ENCODE measurements at places on chromosomes 5 and 9. TPM values are rescaled to one million over a fixed set of nuclear protein-coding genes. Genes with fewer than 3 reads are reported as not detected.

The OTULINL gene
- total RNA-seq, result 1.4 TPM

DNA sequence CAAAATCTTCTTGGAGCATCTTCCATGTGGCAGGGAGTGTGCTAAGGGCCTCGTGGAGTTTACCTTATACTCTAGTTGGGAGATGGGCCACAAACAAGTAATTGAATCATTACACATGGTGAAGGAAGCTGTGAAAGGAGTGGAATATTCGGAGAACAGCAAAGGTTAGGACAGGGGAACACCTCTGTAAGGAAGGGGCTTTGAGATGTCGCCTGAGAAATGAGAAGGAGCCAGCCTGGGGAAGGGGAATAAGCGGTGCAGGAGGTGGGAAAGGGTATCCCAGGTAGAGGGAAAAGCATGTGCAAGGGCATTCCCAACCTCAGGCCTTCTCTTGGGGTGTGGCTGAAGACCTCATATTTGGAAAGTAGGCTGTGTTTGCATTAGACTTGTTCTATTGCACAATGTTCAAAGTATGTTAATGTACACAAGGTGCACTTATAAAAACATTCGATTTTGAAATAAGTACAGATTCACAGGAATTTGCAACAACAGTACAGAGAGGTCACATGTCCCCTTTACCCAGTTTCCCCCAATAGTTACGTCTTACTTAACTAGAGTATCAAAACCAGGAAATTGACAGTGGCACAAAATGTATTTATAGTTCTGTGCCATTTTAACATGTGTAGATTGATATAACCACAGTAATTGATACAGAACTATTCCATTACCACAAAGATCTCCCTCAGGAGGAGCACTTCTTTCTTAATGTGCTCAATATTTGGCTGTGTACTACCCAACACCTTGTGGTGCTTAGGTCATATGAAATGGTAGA lies 2.4 kb upstream of the STOM start:
- DNase-seq, result no peak

The GPRIN1 gene
- total RNA-seq, result 0.18 TPM

GRCh38 chr5:160773646-160774410 lies 78.2 kb downstream of the ATP10B start:
- DNase-seq, result no peak

- no peak for DNase-seq
These were observed 4.5 kb downstream of the ELAVL2 start for GRCh38 chr9:23821375-23822181.

The HAVCR2 gene
- 2.9 TPM for total RNA-seq

DNA sequence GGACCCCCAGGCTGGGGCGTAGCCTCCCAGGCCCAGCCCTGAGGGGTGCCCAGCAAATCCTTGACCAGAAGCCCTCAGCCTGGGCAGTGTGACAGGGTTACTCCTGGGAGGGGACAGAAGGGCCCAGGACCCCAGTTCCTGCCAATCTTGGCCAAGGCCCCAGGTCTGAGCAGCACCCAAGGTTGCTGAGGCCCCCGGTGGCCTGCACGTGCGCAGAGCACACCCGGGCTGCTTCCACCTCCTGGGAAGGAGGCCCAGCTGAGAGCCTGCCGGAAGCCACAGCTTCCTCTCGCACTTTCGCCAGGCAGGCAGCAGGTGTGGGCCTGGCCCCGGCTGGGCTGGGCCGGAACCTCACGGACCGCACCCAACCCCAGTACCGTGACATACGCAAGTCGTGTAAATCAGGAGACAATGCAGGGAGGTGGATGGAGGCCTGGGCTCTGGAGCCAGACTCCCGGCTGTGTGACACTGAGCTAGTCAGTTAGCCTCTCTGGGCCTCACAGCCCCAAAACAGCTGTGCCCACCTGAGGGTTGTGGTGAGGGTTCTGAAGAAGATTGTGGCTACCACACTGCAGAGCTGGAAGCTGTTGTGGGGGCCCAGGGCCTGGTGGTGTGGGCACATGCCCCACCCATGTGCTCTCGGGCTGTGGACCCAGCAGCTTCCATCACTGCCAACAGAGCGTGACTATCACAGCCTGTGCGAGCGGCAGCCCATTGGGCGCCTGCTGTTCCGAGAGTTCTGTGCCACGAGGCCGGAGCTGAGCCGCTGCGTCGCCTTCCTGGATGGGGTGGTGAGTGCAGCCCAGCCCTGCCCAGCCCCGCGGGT lies 5.1 kb downstream of the GRK6 start:
- no peak for DNase-seq

GRCh38 chr5:131322926-131323325 lies 59.1 kb downstream of the CDC42SE2 start:
- DNase-seq, result no peak

The RNF183 gene
- total RNA-seq, result 0.20 TPM

- no peak for DNase-seq
These were observed 5.1 kb downstream of the SLC25A48 start for GRCh38 chr5:135839566-135839965.

- no peak for DNase-seq
These were observed 1092.0 kb downstream of the MAT2B start for GRCh38 chr5:164597293-164597900.

- no peak for DNase-seq
These were observed 171.7 kb downstream of the ZNF608 start for GRCh38 chr5:124574521-124575436.

The NUTM2G gene
- total RNA-seq, result not detected

GRCh38 chr5:11531811-11532555 lies 372.3 kb downstream of the CTNND2 start:
- DNase-seq, result no peak

GRCh38 chr9:123990427-123990826 lies 21.1 kb upstream of the LHX2 start:
- DNase-seq, result no peak

- DNase-seq, result no peak
These were observed 67.2 kb downstream of the KCTD16 start for GRCh38 chr5:144237851-144238250.

DNA sequence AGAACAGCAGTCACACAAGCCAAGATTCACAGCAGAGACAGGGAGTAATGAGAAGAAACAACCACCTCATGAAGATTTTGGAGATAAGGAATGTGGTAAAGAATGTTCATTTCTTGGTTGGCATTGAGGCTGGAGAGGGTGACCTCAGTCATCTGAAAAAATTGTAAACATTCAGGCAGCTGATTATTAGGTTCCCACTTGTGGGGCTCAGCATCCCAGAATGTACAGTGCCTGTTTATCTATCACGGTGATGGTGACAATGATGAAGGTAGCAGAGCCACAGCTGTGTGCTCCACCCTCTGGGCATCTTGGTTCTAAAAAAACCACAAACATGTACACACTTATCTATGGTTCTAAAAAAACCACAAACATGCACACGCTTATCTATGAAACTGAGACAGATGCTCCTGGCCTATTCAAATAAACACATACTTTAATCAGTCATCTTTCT lies 143.9 kb upstream of the MOCS2 start:
- DNase-seq, result no peak

The ARHGEF39 gene
- total RNA-seq, result 0.40 TPM

DNA sequence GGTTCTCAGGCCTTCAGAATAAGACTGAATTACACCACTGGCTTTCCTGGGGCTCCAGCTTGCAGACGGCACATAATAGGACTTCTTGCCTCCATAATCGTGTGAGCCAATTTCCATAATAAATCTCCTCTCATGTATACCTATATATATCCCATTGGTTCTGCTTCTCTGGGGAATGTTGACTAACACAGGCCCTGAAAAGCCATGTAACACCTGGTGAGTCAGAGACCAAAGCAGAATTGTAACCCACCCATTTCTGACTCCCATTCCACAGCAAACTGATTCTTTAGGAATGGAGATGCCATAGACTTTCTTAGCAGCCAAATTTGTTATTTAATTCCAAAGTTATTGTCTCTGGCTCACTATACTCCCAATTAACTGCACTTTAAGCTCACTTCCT lies 85.4 kb upstream of the AGXT2 start:
- no peak for DNase-seq

The CCL21 gene
- 1.7 TPM for total RNA-seq

The CDKN2B gene
- 0.93 TPM for total RNA-seq

The IFNA21 gene
- not detected for total RNA-seq

GRCh38 chr9:38090170-38090569 lies 21.1 kb upstream of the SHB start:
- DNase-seq, result peak; percentile 21

DNA sequence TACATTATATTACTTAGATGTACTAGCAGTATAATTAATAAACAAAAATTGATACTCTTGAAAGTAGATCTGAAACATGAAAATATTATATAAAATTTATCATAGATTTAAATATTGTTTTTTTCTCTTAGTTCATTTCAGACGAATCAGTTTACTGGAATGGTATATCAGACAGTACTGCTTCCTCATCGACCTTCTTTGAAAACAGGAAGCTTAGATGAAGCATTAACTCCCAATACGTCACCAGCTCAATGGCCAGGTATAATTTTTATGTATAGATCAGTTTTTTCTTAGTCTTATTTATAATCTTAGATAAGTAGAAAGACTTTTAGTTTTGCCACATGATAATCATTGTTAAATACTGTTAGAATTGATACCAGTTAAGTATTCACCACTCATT lies 106.3 kb downstream of the DMXL1 start:
- DNase-seq, result no peak

The PDCD1LG2 gene
- 0.73 TPM for total RNA-seq

DNA sequence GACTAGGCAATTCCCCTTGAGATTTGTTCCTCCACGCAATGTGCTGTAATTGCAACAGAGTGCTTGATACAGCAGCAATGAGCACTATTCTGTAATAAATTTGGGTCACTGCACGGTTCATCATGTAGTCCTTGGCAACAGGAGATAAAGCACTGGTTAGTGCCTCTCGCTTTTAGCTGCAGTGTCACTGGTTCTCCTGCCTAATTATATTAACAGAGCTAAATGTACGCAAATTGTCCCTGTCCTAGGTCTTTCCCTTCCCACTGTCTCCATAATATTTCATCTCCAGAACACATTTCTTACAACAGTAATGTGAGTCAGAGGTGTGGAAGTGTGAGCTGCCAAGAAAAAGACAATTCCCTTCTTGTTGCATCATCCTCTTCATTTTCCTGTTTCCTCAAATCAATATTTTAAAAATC lies 553.1 kb downstream of the ZNF608 start:
- no peak for DNase-seq

DNA sequence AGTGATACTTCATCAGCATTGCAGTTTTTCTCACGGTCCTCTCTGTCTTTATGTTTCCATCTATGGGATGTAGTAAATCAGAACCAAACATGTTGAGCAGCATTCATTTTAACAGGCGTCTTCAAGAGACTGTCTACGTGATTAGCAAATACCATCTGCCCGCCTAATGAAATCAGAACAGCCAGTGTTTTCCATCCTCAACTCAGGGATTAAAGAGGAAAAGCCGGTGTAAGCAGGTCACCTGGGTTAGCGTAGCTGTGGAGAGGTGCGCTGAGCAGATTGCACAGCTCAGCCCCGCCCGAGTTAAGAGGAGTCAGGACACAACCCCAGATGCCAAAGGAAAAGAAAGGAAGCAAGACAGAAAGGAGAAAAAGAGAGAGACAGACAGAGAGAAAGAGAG lies 54.3 kb upstream of the ANKRD33B start:
- no peak for DNase-seq

- DNase-seq, result no peak
These were observed 136.4 kb downstream of the GRIA1 start for GRCh38 chr5:153626836-153627235.

The C9 gene
- 1,159 TPM for total RNA-seq

DNA sequence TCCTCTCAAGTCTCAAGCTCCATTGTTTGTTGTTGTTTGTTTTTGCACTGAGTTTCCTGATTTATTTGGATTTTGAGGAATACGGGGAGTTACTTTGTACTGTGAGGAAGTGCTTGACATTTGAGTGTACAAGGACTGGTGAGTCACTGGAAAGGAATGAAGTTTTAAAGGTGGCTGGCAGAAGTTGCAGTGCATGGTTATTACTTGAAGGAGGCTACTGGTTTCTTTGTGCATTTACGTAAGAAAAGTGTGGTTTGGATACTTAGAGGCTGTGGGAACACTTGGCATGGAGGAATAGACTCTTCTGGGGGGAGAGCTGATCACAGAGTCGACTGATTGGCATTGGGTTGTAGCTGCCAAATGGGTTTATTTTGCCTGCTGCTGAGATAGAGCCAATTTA lies 919.0 kb downstream of the TAF11L14 start:
- DNase-seq, result no peak

GRCh38 chr9:18994263-18994916 lies 38.6 kb downstream of the SAXO1 start:
- DNase-seq, result no peak

- no peak for DNase-seq
These were observed 42.4 kb downstream of the CWC27 start for GRCh38 chr5:64811050-64811640.

The DIPK1B gene
- total RNA-seq, result 3.0 TPM

GRCh38 chr9:13322828-13323550 lies 43.5 kb upstream of the MPDZ start:
- no peak for DNase-seq

The NDUFS4 gene
- 44.7 TPM for total RNA-seq

The C5orf52 gene
- not detected for total RNA-seq

The GABBR2 gene
- not detected for total RNA-seq

DNA sequence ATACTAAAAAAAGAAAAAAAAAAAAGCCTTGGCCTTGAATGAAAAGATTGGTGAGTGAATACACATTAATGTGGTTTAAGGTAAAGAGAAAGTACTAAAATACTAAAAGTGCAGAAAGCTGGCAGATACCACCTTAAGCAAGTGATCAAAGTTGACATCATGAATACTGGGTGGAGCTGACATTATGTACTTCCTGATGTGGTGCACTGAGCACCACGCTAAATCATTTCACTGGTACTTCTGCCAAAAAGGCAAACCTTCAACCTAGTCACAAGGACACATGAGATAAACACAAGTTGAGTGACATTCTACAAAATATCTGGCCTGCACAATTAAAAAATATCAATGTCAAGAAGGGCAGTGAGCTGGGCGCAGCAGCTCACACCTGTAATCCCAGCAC lies 33.8 kb upstream of the PANK3 start:
- peak; percentile 55 for DNase-seq

The ANKRD20A1 gene
- total RNA-seq, result 0.48 TPM

The MRPL50 gene
- 5.1 TPM for total RNA-seq

DNA sequence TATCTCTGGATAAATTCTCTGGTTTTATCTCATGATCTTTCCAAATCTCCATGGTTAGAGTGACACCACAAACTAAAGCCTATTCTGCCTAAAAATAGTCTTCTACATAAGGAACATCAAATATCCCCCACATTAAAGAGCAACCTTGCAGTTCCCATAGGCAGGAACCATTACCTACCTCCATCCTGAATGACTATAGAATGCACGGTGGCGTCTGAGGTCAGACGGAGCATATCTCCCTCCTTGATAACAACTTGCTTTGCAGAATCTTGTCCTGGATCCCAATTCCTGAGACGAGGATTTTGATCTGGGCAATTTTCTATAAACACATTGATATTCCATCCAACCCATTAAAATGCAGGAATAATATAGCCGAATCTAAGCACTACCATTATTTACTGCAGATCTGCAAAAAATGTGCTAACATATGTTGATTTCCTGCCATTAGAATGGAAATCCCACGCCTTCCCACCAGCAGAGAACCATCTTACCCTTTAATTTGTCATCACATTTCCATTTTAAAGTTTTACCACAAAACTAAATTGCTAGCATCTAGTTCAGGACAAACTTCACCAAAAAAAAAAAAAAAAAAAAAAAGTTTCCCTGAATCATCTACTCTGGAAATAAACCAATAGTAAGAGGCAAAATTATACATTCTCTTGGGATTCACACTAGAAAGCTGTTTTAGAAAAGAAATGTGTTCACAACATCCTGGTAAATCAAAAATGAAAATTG lies 22.1 kb downstream of the CEMIP2 start:
- DNase-seq, result no peak
